ENCODE measurements at places on chromosomes 11 and 22.
A peak's percentile ranks its signal among the peaks of the same experiment; 100 is the strongest.

GRCh38 chr11:131802440-131803115 is 432.2 kb downstream of the NTM start:
- DNase-seq: no peak

GRCh38 chr11:8867931-8868631 is 42.9 kb upstream of the AKIP1 start:
- DNase-seq: no peak

DNA sequence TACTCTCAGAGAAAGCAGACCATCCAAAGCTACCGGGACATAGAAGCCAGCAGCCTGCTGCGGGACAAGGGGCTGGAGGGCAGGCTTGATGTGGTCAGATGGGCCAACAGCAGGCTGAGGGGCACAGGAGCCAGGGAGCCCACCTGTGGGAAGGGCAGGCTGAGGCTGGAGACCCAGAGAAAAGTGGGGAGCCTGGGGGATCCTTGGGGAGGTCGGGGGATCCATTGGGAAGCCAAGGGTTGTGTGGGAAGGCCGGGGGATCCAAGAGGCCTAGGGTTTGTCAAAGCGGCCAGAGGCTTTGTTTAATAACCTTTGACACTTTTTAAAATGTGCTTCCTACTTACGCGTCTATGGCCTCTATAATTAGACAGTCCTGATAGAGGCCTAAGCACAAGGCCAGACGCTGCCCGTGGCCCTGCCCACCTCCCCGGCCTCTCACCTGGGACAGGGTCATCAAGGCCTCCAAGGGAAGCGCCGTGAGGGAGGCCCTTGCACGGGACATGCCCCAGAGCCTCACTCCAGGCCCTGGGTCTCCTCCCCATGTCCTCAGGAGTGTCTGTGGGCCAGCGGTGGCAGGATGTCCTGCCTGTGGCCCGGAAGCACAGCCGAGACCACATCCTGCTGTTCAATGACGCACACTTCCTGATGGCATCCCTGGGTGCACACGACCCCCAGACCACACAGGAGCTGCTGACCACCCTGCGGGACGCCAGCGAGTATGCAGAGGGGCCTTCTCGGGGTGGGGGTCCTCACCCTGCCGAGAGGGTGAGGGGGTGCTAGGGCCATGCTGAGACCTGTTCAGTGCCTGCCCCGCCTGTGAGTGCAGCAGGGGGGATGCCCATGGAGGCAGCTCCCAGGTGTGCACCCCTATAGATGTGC is 8.6 kb upstream of the GTSE1 start:
- no peak for DNase-seq

GRCh38 chr11:66112601-66113499 is 42.8 kb downstream of the PACS1 start:
- DNase-seq: peak; percentile 57
